ENCODE measurements at places on chromosomes 7 and 10.

DNA sequence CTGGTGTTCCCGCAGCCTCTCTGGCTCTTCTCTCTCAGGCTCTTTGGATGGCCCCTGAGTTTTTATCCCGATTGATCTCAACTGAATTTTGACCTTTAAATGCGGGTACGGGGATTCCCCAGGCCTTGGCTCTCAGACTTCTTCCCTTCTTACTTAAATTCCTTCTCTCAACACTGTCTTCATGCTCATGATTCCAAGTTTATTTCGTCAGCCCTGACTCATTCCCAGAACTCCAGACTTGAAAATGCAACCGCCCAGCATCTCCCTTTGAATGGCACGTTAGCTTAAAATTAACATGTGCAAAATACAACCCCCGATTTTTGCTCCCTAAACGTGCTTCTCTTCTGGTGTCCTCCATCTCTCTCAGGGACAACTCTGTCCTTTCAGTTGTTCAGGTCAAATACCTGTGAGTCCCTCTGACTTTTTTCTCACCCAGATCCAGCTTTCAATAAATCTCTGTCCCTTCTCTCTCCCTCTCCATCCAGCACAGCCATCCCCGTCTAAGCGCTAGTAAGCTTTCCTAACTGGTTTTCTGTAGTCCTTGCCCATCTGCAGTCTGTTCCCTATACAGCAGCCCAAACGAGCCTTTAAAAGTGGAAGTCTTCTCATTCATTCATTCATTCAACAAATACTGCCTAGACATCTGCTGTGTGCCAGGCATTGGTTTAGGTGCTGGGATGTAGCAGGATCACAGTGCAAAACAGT lies 7.1 kb downstream of the HECW1 start:
- DNase-seq, result no peak

DNA sequence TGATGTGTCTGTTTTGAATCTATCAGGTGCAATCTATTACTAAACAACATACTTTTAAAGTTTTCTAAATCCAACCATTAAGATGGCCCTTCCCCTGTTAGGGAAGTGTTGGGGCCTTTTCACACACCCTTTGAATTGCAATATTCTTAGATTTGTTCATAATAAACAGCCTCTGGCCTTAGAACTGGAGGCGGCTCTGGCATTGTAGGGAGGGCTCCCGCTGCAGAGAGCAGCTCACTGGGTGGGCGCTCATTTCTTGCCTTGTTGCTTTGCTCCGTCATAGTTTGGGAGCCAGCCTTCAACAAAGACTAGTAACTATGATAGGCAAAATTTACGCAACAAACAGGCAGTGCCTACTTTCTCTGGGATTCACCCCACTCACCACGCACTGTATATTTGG lies 4.2 kb upstream of the HOXA10 start:
- DNase-seq, result no peak

- no peak for DNase-seq
Measured at GRCh38 chr10:12484002-12484918, 134.9 kb downstream of the CAMK1D start.

- DNase-seq, result no peak
Measured at GRCh38 chr7:124764847-124765400, 668 bp downstream of the GPR37 start.

DNA sequence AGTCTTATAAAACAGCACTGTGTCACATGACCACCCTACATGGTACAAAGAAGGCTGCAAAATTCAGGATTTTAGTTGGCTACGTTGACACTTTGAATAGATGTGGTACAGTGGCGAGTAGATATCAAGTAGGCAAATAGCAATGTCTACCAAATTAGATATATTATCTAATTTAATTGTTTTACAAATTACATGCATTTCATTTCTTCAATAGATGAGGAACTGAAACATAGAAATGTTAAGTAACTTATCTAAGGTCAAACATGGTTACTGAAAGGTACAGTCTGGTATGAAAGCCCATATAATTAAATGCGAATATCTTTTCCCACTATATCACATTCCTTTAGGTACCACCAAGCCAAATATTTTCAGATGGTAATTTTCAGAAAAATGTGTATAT lies 972.2 kb downstream of the NRG3 start:
- no peak for DNase-seq

DNA sequence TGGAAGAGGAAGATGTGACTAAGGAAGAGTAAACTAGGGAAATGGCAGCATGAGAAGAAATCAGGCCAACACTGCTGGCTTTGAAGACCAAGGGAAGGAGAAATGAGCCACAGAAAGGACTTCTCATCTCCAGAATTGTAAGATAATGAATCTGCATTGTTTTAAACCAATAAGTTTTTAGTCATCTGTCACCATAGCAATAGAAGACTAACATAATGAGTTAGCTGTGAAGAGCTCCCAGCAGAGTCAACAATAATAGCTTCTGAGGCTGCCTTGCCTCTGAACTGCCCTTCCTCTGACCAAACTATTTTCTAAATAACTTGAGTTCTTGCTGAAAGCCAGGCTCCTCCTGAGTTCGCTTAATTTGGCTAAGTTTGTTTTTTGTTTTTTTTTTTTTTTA lies 103.6 kb downstream of the CACNA2D1 start:
- no peak for DNase-seq

DNA sequence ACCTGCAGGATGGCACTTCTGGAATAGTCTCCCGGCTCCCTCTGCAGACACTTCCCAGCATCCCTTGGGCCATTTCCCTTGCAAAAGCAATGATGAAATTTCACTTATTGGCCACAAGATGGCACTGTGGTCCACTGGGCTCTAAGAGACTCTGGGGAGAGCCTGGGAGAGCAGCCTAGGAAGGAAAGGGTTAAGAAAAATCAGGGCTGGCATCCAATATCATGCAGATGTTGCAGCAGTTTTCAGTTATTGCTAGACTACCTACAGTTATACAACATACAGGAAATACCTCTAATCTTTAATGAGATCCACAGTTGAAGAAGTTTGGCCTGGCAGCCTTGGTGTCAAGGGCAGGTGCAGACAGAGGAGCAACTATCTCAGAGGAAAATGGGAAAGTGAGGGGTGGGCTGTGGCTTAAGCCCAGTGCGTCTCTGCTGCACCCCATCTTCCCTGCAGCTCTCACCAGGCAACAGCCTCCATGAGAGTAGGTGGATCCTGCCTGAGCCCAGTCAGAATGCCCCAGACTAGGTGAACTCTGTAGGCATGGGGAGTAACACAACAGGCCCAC lies 100.2 kb upstream of the PRSS58 start:
- DNase-seq, result peak; percentile 59

DNA sequence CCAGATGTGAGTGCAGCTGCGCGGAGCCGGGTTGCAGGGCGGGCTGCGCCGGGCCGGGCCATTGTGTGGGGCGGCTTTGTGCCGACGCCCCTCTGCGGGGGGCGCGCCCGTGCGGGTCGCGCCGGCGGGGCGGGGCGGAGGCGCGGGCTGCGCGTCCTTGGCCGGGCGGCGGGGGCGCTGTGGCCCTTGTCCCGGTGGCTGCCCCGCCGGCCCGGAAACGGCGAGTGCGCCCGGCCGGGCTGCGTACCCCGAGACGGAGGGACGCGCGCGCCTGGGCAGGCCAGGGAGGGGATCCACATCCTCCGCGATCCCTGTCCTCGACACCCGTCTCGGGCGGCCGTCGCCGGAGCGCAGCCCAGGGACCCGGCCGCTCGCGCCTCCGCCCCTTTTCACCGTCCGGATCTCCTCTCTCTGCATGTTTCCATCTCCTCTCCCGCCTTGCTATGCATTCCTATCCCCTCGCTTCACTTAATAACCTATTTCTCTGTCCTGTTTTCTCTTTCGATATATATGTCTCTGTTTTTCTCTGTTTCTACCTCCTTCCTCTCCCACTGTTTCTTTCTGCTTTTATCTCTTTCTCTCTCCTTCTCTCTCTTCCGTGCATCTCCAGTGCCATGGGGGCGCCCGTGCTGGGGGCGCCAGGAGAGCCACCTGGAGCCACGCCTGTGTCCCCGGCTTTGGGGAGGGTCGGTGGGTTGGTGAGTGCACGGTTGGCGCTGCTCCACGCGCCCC lies 765 bp downstream of the PFKFB3 start:
- DNase-seq, result peak; percentile 70

DNA sequence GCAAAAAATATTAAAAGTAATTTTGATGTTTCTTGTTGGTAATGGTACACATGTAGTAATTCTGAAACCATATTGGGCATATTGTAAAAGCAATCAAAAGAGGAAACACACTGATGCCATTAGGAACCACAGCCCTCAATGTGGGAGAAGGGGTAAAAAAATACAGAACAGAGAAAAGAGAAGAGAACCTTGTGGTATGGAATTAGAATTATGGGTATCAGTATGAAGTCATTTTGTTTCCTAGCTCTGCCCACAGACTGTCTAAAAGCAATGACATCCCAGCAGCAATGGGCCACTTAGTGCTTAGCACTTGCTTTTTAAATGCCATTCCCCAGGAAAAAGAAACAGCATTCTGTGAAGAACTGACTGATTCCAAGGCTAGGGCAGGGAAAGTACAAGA lies 61.5 kb downstream of the CPVL start:
- no peak for DNase-seq

- DNase-seq, result no peak
Measured at GRCh38 chr10:71462062-71462935, 65.6 kb downstream of the CDH23 start.

DNA sequence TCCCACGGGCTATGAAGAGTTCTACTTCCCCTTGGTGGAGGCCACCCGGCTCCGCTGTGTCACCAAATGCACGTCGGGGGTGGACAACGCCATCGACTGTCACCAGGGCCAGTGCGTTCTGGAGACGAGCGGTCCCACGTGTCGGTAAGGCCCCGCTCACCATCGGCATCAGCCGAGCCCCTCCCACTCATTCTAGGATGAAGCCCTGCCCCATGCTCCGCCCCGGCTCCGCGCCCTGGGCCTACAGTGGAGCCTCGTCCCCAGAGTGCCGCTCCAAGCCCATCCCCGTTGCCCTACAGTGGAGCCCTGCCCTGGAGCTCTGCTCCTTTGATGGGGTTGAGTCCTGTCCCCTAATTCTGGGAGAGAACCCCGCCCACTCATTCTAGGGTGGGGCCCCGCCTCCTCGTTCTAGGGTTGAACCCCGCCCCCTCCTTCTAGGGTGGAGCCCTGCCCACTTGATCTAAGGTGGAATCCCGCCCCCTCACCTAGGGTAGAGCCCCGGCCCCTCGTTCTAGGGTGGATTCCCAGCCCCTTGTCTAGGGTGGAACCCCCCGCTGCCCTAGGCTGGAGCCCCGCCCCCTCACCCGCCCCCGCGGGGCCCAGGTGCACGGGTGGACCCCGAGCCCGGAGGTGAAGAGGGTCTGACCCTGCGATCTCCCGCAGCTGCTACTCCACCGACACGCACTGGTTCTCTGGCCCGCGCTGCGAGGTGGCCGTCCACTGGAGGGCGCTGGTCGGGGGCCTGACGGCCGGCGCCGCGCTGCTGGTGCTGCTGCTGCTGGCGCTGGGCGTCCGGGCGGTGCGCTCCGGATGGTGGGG lies 3.4 kb upstream of the MUC12 start:
- DNase-seq, result peak; percentile 13

GRCh38 chr10:70542565-70542938 lies 60.0 kb downstream of the PRF1 start:
- DNase-seq, result no peak

GRCh38 chr7:131329176-131329570 lies 1.5 kb downstream of the MKLN1 start:
- peak; percentile 37 for DNase-seq

DNA sequence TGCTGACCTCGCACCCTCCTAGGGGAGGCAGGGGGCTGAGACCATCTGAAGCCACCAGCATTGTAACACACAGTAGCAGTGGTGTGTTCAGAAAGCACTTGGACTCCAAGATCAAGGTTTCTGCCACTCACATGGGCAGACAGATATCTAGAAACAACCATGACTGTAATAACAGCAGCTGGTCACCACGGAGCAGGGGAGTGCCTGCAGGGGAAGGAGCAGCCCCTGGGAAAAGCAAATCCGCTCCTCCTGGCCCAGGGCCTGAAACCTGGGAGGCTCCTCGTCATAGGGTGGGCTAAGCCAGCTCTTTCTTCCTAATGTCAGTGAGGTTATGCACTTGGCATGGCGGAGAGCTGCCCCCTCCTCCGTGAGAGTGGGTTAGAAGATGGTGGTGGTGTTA lies 118.4 kb upstream of the INSYN2A start:
- no peak for DNase-seq

DNA sequence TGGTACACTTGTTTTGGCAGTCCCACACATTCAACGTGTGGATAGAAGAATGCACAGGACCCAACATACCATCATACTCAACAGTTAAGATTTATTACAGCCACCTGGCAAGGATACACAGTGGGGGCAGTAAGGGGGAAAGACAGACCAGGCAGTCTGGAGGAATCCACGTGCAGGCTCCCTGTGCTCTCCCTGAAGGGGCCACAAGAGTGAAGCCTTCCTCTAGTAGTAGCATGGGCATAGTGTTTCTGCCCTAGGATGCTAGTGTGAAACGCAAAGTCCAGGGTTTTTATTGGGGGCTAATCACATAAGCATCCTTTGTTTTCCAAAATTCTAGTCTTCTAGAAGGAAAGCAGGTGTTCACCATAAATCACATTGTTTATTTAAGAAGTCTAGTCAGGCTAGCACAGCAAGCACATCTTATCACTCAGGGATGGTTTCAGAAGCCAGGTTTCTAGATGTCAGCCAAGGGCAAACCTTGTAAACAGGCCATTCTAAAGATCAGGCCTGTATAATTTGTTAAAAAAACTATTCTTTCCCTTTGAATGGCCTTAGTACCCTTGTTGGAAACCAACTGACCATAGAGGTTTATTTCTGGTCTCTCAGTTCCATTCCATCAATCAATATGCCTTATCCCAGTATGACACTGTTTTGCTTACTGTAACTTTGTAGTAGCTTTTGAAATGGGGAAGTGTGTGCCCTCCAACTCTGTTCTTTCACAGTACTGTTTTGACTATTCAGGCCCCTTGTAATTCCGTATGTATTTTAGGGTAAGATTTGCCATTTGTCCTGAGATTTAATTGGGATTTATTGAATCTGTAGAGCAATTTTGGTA lies 12.4 kb upstream of the TFAM start:
- no peak for DNase-seq

- DNase-seq, result peak; percentile 29
Measured at GRCh38 chr10:107206833-107207232, 42.3 kb upstream of the SORCS1 start.

GRCh38 chr10:104337521-104337984 lies 712 bp downstream of the ITPRIP start:
- DNase-seq, result peak; percentile 46

- DNase-seq, result no peak
Measured at GRCh38 chr7:51261117-51261835, 55.3 kb downstream of the COBL start.

DNA sequence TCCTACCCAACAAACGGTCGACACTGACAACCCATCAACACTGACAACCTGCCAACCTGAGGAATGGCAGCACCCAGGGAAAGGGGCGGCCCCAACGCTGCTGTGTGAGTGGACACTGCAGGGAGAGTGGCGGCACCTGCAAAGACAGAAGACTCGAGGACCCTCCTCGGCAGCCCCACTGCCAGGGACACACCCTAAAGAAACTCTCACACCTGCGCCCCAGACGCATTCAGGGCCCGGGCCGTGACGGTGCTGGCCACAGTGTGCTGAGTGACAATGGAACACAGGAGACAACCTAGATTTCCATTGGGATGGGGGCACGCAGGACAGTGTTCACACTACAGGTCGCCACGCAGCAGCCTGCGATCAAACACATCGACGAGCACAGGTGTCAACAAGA lies 3.6 kb downstream of the CAMK2B start:
- DNase-seq, result no peak

GRCh38 chr7:66183700-66184099 lies 21.4 kb upstream of the TPST1 start:
- DNase-seq, result no peak
